ENCODE measurements at places on chromosomes 6 and 20.

- DNase-seq, result no peak
Observed at GRCh38 chr6:41599852-41600445, 38.3 kb upstream of the MDFI start.

DNA sequence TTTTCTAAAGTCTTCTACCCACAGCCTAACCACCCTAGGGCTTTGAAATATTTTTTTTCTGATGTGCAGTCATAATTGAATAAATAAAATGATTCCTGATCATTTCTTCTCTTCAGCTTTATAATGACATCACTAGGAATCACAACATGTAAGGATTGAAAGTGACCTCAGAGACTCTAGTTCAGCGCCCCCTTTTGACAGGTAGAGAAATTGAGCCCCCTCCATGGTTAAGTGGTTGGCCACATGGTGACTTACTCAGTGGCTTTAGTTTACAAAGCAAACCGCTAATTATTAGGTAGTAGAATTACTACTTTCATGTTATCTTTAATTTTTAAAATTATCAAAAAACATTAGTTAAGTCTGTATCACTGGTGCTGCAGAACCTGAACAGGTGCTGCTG, 13.3 kb upstream of the SLC2A12 start:
- no peak for DNase-seq

- DNase-seq, result no peak
Observed at GRCh38 chr6:109296452-109296851, 85.8 kb downstream of the CD164 start.

DNA sequence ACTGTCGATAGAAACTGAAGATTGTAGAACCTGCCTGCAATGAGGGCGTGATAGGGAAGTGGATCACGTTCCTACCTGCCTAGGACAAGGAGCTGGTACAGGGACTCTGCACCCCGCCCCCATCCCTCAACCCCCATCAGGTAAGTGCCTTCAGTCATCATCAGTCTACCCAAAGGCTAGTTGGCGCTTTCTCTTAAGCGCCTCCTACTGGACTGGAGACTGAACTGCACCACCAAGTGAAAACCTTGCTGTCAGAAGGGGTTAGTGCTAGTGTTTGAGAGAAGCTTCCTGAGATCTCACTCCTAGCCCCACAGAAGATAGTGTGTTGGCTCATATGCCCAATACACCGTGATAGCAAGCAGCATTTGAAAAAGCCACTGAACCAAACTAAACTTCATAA, 706.5 kb upstream of the MAN1A1 start:
- no peak for DNase-seq

DNA sequence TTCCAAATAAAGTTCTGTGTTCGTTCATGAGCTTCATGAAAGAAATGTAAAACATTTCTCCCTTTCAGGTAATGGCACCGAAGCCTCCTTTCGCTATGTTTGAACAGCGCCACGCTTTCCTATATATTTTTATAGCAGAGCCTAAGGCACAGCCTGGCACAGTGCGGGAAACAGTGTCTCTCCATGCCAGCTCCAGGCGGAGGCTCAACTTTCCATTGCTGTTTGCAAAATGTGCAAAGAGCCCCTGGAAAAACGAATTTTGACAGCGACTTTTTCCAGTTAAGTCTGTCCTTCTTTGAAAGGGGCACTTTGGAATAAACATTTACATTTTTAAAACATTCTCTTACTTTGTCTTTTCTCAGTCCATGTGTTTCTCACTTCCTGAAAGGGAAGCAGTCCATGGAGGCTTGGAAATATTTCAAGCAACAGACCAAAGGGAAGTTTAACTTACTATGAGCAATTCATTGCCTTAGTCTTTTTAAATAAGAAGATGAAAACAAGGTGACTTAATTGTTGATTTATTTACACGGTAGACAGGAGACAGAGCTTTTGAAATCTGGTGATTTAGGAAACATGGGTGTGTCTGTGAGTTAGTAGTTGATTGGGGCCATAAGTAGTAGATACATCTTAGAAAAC, 769 bp downstream of the CCN6 start:
- DNase-seq, result no peak

- no peak for DNase-seq
Observed at GRCh38 chr6:38127284-38127683, 307.8 kb downstream of the ZFAND3 start.

GRCh38 chr6:83590416-83590815, 78.1 kb downstream of the PRSS35 start:
- DNase-seq, result no peak

GRCh38 chr20:14264869-14265268, 72.5 kb downstream of the FLRT3 start:
- DNase-seq, result no peak

- no peak for DNase-seq
Observed at GRCh38 chr20:5767493-5768098, 17.4 kb downstream of the SHLD1 start.

GRCh38 chr6:124982669-124983068, 20.4 kb downstream of the RNF217 start:
- no peak for DNase-seq

GRCh38 chr20:42261766-42262270, 643.6 kb upstream of the CHD6 start:
- DNase-seq, result no peak
